Pons (tissue), 1 donor: ENCODE measurements at places on chromosomes 4 and X.

DNA sequence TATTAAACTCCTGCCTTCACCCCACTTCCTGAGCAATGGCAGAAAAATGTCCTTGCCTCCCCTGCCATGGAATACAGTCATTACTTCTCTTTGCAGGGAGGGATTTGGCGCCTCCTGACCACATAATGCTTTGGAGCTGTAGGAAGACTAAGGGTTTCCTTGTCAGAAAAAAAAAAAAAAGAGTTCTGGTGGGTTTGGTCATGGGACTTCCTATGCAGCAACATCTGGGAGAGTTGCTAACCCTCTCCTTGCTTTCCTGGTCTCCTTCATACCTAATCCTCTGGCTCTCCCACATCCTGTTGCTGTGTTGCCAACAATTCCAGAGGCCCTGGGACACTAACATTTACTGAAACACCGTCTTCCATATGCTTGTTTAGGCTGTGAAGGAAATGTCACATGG lies 75.1 kb upstream of the MBNL3 start:
- no peak for DNase-seq

DNA sequence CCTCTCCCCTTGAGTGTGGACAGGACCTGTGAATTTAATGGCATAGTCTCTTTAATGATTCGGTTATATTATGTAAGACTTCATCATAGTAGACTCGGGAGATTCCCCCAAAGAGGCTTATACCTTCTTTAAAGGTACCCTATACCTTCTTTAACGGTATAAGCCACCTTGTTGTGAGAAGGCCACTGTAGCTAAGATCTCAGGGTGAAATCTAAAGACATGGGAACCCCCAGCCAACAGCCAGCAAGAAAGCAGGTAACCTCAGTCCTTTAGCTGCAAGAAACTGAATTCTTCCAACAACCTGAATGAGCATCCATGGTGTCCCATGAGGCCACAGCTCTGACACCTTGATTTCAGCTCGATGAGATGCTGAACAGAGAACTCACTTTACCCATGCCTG lies 931 bp downstream of the DDX60 start:
- no peak for DNase-seq

DNA sequence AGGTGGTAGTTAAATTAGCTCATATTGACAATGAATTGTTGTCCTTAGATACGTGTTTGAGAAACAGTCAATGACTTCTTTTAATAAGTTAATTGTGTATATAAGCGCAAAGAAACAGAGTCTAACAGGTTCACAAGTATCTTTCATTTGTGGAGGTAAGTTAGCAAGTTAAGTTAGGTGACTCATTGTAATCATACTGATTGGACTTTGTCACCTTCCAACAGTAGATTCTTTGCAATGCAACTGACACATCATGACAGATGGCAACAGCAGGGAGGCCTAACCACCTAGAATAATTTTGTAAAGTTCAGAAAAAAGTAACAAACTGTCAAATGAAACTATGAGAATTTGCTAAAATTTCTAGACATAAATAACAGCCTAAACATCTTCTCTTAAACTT lies 207.6 kb upstream of the PITX2 start:
- DNase-seq = no peak

DNA sequence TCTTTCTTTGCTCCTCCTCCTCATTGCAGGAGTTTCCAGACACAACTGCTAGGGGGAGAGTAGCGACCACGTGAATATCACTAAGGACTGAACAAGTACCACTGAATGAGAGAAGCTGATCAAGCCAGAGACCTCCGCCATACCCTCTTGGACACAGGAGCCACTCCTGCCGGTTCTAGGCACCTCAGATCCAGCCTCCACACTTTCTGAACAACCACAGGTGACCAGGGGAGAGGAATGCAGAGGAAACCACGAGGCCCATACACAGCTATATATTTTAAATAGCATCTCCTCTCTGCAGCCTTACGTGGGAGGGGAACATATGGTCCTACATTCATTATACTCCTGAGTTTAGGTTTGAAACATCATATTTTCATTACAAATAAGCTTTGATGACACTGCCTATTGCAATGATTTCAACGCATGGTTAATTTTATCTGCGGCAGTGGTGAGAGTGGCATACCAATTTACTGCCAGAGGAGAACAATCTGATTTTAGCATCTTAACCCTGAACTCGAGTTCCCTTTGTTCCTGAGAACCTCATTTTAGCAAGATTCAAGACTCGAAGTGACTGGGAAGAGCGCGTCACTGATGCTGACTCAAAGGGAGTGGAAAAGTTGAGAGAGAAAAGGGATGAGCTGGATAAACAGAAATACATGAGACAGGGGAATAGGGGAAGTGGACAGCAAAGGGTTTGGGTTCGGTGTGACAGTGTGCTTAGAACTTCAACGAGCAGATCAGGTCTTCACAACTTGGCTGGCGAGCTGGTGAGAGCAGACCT lies 231.7 kb upstream of the PPARGC1A start:
- peak; percentile 25 for DNase-seq

GRCh38 chrX:1609762-1610161 lies 5.1 kb upstream of the ASMT start:
- DNase-seq = no peak

DNA sequence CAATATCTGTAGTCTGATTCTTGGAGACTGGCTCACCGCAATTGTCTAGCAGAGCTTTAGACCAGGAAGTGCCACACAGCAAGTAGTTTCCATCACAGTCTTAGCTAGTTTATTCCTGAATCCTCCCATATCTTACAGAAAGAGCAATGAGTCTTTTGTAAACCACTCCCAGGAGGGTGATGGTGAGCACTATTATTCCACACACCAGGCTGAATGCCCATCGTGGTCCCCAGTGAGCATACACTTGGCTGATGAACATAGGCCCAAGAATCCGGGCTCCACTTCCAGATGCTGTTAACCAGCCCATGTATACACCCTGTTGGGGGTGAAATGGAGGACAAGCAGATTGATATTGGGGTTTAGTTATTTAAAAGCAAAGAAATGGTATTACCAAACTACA lies 39.8 kb downstream of the PLK4 start:
- no peak for DNase-seq

DNA sequence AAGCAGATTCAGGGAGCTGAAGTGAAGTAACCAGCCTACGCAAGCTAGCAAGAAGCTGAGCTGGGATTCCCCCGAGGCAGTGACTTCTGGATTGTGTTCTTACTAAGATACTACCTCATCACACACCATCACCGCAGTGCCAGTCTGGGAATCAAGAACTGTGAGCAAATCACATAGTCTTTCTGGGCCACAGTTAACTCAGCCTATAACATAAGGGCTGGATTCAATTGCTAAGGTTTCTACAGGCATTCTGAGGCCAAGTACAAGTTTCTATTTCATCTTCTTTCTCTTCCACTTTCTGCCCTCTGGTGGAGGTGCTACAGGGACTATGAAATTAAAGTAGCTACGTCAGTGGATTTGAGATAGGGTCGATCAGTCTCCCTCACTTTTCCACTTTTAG lies 1.4 kb upstream of the CORIN start:
- DNase-seq = peak; percentile 24

DNA sequence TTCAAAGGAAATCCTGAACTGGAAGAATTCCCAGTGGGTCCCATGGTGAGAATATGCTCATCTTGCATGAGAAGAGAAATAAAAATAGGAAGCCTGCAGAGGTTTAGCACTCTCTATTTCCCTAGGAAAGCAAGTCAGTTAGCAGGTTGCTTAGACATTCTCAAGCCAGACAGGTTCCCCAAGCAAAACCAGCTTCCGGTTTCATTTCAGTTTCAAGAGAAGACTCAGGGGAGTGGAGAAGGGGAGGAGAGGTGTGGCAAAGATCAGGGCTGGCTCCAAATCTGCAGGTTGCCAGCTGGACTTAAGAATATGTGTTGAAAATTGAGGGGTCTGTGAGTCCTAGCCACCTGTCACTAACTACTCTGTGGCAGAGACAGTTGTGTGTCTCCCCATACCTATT lies 107.5 kb downstream of the CLNK start:
- DNase-seq = no peak

- no peak for DNase-seq
These were observed 5.8 kb downstream of the PAPSS1 start for GRCh38 chr4:107714256-107714655.

DNA sequence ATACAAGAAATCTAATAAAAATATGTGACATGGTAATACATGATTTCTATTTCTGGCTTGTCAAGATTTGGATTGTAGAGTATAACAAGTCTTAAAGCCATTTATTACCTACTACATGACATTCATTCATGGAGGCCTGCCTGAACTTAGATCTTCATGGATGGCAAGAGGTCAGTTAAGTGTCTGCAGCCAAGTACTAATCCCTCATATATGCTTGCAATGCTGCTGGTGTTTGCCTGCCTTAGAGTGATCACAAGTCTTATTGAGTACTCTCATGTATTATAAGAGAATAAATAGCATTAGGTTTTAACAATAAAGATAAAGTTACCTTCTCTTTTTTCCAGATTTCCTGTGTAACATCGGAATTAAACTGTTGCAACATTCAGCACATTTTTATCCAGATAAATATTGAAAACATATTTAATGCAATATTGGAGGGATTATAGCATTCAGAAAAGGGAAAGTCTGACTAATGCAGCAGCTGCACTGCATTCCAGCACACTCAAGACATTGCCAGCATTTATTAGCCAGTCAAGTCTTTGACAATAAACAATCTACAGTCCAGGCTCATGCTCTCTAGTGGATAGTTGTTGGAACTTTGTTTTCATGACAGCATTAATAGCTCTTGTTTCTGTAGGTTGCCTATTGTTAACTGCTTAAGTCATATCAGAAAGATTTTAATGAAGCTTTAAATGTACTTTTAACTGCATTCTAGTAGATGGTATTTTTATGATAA lies 737.1 kb downstream of the FAT4 start:
- peak; percentile 95 for DNase-seq

DNA sequence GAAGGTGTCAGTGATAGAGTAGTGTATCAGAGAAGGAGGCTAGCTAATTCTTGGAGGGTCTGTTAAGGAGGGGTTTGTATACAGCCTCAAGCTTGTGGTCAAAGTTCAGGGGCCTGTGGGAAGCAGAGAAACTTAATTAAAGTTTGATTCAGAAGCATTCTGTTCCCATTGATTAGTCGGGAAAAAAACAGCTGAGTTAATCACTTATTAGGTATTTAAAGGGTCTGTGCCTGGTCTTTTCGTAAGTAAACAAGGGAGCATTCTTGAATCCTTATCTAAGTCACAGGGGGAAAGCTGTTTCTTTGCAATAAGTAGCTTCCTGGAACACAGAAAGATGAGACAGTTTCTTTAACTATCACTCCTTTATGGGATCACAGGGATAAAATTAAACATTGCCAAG lies 492.1 kb downstream of the PCDH10 start:
- DNase-seq = no peak

DNA sequence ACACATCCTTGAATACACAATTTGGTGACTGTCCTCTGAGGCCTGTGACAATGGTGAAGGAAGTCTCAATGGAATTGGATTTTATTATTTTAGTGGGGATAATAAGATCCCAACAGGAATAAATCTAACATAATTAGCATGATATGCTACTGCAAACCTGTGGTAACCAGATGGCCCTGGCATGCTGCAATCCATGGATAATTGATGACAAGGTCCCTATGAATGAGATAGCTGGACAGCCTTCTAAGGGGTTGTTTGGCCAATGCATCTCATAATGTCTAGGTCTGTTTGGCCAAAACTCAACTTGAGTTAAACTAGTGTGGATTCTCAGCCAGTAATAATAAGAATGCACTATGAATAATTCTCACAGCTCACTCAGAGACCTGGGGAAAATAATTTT lies 145.3 kb upstream of the GALNTL6 start:
- no peak for DNase-seq

DNA sequence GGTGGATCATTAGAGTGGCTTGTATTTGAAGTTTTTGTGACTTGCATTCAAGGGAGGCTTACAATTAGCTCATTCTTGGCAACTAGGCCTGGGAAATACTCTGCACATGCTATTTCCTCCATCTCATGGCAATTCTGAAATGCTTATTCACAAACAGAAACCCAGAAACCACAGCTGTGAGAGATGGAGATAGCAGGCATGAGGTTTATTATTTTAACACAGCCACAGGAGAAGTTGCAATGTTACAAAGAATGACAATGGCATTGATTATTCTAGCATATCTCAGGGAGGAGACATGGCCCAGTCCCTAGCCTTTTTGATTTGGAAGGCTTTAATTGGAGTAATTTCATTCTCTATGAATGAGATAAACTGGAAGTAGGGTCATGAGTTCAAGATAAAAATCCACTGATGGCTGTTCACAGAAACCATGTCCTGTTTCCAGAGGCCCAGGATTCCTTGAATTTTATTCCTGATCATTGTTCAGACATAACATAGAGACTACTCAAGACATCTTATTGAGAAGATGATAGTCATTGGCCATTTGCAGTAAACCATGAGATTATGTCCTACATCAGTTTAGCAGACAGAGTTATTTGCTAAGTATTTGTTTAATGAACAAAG lies 123.9 kb downstream of the MID1 start:
- peak; percentile 22 for DNase-seq

DNA sequence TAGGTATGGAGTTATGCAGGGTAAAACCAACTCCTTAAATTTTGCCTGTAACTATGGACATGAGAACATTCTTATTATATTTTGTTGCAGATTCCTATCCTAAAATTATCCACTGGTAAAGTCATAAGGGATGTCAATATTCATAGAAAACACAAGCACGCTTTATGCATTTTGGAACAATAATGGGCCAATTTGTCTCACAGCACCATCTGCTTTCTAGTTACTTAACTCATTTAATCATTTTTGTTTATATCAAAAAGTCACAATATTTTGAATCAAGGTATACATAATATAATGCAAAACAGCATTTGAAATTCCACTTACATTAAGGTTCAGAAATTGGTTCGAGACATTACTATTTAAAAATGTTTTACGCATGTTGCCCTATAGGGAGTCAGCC lies 203.0 kb downstream of the GABRG1 start:
- no peak for DNase-seq

DNA sequence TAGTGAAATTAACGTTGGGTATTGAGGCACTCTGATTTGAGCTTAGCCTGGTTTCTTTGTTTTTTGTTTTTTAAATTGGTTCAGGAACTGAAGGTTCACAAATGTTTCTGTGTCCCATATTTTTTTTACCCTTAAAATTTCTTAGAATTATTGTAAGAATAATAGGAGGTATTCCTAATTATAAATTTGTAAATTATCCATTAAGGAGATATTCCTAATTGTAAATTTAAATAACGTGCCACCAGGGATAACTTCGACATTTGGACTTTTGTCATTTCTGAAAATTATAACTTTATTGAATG lies 1.2 kb downstream of the WWC2 start:
- DNase-seq = no peak

- peak; percentile 68 for DNase-seq
These were observed 2.6 kb downstream of the UNC5C start for GRCh38 chr4:95546221-95546620.

GRCh38 chrX:10022580-10023245 lies 55.6 kb downstream of the CLDN34 start:
- no peak for DNase-seq

GRCh38 chr4:48546336-48546735 lies 56.3 kb downstream of the ZAR1 start:
- DNase-seq = peak; percentile 34

- DNase-seq = peak; percentile 69
These were observed 12.3 kb upstream of the XPNPEP2 start for GRCh38 chrX:129726307-129727111.
